ENCODE measurements at places on chromosomes 7 and 10. TPM values are rescaled to one million over a fixed set of nuclear protein-coding genes. Genes with fewer than 3 reads are reported as not detected.

The GIMAP5 gene
- total RNA-seq: 0.57 TPM

The PRR15 gene
- 2.9 TPM for total RNA-seq

The DYDC2 gene
- not detected for total RNA-seq

The CCT6A gene
- 257 TPM for total RNA-seq

The C10orf53 gene
- not detected for total RNA-seq

The SLC26A5 gene
- total RNA-seq: 0.15 TPM

The COL17A1 gene
- 3.5 TPM for total RNA-seq

The HECW1 gene
- total RNA-seq: 5.6 TPM

The C10orf62 gene
- total RNA-seq: 0.32 TPM

The PVRIG gene
- total RNA-seq: 0.30 TPM

The PRKCQ gene
- total RNA-seq: 0.54 TPM

The CLDN12 gene
- 30.6 TPM for total RNA-seq

The GPR37 gene
- total RNA-seq: 2.2 TPM
